ENCODE measurements at places on chromosomes 16 and 17.

DNA sequence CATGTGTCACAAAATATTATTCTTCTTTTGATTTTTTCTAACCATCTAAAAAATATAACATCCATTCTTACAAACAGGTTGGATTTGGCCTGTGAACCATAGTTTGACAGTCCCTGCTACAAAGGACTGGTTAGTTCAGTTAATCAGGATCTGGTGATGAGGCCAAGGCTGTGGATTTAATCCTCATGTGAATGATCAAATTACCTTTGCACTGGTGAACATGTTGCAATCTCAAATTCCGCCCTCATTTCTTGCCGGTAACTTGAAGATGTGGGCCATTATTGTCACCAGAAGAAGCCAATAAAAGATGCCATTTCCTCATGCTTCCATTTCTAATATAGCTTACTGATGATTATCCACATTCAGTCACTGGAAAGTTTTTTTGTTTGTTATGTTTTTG lies 35.3 kb upstream of the YPEL2 start:
- no peak for DNase-seq

DNA sequence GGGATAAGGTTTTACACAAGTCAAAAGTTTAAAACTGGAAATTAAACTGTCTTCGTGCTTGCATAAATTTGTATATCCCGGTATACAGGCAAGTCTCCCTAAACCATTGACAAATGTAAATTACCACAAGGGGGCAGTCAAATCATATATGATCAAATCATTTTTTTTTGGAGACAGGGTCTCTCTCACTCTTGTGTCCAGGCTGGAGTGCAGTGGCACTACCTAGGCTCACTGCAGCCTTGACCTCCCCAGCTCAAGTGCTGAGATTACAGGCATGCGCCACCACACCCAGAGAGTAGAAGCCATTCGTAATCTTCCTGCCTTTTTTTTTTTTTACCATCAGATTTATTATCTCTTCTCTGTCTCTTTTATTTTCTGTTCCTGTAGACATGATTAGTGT lies 18.5 kb downstream of the TOP2A start:
- no peak for DNase-seq

DNA sequence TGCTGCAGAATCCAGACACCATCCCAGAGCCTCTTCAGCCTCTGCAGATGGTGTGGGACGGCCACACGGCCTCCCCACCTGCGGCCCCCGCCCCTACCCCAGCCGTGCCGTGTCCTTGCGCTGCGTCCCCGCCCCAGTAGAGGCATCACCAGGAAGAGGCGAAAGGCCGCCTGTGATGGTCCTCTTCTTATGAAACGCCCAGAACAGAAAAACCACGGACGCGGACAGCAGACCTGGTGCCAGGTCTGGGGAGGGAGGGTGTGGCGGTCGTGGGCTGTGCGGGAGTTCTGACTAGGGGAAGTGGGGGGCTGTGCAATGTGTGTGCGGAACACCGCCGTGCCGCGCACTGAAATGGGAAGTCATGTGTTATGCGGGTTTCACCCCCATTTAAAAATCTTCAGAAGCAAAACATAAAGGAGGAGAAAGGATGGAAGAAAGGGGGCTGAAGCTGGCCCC lies 25.5 kb downstream of the ACSF3 start:
- DNase-seq: no peak

GRCh38 chr17:51703361-51704341 lies 443.3 kb downstream of the UTP18 start:
- DNase-seq: peak; percentile 53

- peak; percentile 59 for DNase-seq
Observed at GRCh38 chr16:17277981-17278381, 192.8 kb downstream of the XYLT1 start.

GRCh38 chr17:74878658-74879057 lies 5.9 kb upstream of the FDXR start:
- DNase-seq: no peak

DNA sequence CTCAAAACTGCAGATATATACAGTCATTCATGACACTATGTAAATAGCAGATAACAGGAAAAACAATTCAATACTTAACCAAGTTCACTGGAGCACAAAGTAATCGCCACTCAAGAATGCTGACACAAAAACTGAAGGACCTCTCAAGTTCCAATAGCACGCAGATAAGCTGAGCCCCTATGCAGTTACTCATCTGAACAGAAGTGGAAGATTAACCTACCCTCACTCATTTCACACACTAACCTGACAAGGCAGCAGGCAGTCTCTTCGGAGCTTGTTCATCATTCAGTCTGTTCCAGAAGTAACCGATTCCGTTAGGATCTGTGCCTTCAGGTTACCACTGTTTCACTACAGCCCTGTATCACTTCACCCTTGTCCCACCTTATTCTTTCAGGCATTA lies 6.0 kb downstream of the HELZ start:
- no peak for DNase-seq

GRCh38 chr17:28505986-28506665 lies at the start of gene FOXN1:
FOXN1 (plus strand) TSS chr17:28506348; CDS start chr17:28523970, 17,622 bp downstream.
- DNase-seq: no peak

DNA sequence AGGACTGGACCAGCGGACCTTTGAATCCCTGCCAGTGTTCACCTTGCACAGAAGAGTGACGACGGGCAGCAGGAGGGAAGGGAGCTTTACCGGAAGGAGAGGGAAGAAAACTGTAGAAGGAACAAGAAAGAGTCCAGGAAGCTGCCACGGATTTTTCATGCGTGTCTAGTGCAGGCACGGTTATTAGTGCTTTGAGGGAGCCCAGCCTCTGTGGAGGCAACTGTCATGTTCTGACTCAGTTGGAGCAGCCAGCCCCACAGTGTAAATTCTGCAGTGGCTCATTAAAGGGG lies 6.5 kb upstream of the HOXB13 start:
- no peak for DNase-seq

- no peak for DNase-seq
Observed at GRCh38 chr16:86609115-86609514, 30.8 kb downstream of the FOXL1 start.

GRCh38 chr16:29726845-29727377 lies 18.9 kb downstream of the C16orf54 start:
- DNase-seq: no peak

GRCh38 chr17:27566671-27567562 lies 64.1 kb upstream of the LGALS9 start:
- DNase-seq: no peak

GRCh38 chr17:27318228-27318627 lies 24.3 kb downstream of the WSB1 start:
- DNase-seq: peak; percentile 16

GRCh38 chr17:44105483-44105882 lies 18.0 kb downstream of the HDAC5 start:
- no peak for DNase-seq

DNA sequence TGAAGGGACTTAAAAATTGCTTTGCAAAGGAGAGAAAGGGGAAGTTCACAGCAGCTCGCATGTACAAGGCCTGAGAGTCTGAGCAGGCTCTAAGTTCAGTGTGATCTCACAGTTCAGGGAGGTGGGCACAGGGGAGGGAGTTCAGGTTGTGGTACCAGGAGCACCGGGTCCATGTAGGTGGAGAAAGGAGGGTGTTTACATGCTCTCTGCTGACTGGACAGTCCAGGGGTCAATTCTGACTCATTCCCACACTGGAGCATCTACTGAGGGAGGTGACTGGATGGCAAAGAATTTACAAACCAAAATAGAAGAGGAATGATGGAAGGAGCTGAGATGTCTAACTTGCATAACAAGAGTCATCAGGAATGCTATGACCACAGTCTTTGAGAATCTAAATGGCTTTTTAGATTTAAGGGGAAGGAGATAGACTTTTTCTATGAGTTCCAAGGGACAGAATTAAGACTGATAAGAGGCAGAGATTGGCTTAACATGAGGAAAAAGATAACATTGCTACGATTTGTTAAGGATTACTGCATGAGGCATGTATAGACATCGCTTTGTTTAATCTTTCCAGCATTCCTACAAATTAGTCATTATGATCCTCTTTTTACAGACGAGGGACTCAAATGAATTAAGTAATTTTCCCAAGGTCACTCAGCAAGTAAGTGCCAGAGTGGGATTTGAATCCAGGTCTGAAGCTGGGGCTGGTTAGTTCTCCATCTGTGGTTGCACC lies 29.9 kb downstream of the MIS12 start:
- DNase-seq: no peak

GRCh38 chr16:69794486-69794885 lies 32.4 kb downstream of the WWP2 start:
- DNase-seq: no peak

DNA sequence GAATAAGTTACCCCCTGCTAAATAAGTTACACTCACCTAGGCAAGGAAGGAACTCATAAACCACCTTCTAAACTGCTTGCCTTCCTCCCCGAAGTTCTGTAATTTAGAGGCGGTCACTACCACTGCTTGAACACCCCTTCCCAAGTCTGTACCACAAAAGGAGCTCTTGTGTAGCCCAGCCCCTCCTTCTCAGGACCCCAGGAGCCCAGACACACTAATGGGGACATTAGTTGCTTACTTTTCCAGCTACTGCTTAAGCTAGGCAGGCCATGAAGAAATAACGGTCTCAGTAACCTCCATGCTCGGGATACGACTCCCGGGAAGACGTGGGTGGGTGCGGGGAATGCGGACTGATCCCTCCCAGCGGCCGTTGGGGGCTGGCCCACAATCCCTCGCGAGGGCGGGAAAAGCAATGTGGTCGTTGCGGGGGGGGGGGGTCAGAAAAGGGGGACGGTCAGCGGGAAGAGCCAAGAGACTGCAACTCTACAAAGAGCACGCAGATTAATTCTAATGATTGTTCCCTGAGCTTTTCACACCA lies at the start of gene TEX14:
Gene TEX14, minus strand, starts transcription at position 345 of the 538 bp plus-strand sequence. CDS start 40,044 bp downstream, outside the sequence.
- no peak for DNase-seq

DNA sequence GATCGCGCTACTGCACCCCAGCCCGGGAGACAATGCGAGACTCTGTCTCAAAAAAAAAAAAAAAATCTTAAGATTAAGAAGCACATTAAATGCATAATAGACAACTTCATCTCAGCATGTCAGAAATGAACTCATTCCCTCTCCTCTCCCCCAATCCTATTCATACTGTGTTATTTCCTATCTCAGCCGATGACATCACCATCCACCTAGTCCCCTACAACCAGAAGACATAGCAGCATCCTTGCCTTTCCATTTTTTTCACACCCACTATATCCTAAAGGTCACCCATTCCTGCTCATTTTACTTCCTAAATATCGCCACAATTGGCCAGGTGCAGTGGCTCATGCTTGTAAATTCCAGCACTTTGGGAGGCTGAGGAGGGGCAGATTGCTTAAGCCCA lies 81.3 kb downstream of the RPGRIP1L start:
- no peak for DNase-seq

DNA sequence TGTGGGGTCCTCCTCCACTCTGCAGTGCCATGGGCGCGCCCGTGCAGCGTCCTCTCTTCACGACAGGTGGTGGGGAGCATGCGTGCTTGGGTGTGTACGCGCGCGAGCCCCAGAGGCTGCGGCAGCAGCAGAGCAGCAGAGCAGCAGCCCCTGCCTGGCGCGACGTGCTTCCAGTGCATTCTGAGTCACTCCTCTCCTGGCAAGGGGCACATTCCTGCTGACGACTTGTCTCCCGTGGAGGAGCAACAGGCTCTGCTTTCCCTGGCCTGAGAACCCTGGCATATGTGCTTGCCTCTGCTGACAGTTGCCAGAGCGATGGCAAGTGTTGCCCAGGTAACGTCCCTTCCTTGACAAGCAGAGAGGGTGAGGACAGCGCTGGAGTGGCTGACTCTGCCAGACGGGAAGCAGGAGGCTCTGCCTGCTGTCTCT lies 133.8 kb upstream of the PLCG2 start:
- DNase-seq: peak; percentile 79

DNA sequence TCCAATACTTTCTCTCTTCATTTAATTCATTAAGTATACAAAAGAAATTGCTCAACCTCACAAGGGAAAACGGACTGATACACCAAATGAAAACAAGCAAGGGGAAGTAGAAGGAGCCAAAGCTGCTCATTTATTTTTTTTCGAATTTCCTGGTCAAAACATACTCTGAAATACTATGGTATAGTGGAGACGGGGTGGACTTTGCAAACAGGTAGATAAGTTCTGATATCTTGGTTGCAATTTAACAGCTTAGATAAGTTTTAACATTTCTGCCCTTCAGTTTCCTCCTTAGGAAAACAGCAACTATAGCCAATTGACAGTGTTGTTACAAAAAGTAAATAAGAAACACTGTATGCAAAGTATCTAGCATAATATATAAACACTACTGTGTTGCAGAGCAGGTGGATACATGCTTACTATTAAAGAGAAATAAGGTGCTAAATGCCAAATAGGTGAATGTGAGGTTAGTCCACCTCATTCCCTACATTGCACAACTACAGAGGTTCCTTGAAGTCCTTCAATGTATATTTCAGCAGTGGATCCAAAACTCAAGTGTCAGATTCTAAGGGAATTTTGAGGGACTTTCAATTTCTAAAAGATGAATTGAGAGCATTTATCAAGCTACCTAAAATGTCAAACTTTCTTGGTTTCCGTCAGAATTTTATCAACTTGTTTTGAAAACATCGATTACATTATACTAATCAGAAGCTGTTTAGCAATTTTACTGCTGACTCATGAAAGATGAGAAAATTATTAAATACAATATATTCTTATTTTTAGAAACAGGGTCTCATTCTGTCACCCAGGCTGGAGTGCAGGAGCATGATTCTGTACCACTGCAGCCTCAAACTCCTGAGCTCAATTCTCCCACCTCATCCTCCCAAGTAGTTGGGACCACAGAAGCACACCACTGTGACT lies 11.0 kb downstream of the CCDC47 start:
- DNase-seq: no peak

GRCh38 chr17:72901083-72901482 lies 191.4 kb downstream of the SLC39A11 start:
- no peak for DNase-seq

DNA sequence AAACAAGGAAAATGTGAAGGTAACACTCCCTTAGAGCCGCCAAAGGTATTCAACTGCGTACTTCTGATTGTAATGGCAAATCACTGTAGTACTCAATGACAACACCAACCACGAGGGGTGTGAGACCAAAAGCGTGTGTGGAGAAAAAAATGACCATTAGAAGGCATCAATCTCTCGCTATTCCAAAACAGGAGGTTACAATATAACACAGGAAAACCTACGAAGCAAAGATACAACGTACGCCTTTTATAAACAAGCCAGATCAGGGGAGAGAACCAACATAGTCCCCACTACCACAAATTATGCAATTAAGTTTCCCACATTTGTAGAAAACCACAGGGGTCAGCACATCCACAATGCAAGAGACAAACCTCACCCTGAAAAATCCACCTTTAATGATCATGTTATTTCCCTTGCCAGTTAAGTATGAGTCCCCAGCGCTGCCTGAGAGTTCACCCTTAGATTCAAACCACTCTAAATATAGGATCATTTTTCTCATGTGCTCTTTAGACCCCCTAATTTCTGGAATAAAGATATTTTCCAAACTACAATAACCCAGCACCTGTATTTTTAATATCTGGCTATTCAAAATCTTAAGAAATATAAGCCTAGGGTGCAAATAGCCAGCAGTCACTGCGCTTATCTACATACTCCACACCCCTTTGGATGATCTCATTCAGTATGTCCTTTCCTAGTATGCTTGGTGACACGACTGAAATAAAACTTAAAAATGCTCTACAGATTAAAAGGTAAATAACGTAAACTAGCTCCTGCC lies 12.4 kb downstream of the TEX14 start:
- no peak for DNase-seq
